ENCODE measurements at places on chromosomes 4 and X. TPM values are rescaled to one million over a fixed set of nuclear protein-coding genes. Genes with fewer than 3 reads are reported as not detected.

The MBNL3 gene
- 24.3 TPM for total RNA-seq

The UGT2B15 gene
- total RNA-seq = not detected

The SLITRK4 gene
- 0.74 TPM for total RNA-seq

The SCML1 gene
- 12.3 TPM for total RNA-seq

The TBC1D8B gene
- 7.4 TPM for total RNA-seq

The ABLIM2 gene
- 5.2 TPM for total RNA-seq

The ABCD1 gene
- 14.5 TPM for total RNA-seq

The RNF212 gene
- 6.8 TPM for total RNA-seq

The VCX2 gene
- not detected for total RNA-seq

The LINC00632 gene
- 173 TPM for total RNA-seq

The NPY5R gene
- not detected for total RNA-seq

The NCAPG gene
- 2.2 TPM for total RNA-seq

The GPC4 gene
- 41.9 TPM for total RNA-seq

The CA5B gene
- 12.6 TPM for total RNA-seq

The UGT2B10 gene
- not detected for total RNA-seq

The HSPA4L gene
- total RNA-seq = 3.0 TPM

DNA sequence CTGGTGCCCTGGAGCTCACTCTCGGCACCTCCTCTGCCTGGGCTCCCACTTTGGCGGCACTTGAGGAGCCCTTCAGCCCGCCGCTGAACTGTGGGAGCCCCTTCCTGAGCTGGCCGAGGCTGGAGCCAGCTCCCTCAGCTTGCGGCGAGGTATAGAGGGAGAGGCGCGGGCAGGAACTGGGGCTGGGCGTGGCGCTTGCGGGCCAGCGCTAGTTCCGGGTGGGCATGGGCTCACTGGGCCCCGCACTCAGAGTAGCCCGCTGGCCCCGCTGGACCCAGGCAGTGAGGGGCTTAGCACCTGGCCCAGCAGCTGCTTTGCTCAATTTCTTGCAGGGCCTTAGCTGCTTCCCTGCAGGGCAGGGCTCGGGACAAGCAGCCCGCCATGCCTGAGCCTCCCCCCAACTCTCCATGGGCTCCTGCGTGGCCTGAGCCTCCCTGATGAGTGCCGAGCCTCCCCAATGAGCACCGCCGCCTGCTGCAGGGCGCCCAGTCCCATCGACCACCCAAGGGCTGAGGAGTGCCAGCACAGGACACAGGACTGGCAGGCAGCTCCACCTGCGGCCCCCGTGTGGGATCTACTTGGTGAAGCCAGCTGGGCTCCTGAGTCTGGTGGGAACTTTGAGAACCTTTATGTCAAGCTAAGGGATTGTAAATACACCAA lies 26.7 kb upstream of the FAM90A26 start:
- peak; percentile 49 for DNase-seq

DNA sequence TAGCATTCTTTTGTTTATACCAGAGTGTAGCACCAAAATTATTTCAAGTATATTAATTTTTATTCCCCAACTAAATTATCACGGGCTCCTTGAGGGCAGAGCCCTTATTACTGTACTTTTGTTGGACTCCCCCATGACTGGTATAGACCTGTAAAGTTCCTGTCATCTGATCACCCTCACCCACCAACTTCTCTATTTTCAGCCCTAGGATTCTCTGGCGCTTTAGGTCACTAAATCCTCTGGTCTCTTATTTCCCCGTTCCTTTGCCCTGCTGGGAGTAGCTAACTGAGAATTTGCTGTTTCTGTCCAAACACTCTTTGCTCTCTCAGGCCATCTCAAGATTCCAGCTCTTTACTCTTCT lies 3.2 kb upstream of the XKRX start:
- no peak for DNase-seq

GRCh38 chr4:184514121-184514988 lies 40.0 kb upstream of the IRF2 start:
- peak; percentile 73 for DNase-seq

GRCh38 chr4:68299492-68300457 lies 50.1 kb downstream of the YTHDC1 start:
- DNase-seq = no peak

DNA sequence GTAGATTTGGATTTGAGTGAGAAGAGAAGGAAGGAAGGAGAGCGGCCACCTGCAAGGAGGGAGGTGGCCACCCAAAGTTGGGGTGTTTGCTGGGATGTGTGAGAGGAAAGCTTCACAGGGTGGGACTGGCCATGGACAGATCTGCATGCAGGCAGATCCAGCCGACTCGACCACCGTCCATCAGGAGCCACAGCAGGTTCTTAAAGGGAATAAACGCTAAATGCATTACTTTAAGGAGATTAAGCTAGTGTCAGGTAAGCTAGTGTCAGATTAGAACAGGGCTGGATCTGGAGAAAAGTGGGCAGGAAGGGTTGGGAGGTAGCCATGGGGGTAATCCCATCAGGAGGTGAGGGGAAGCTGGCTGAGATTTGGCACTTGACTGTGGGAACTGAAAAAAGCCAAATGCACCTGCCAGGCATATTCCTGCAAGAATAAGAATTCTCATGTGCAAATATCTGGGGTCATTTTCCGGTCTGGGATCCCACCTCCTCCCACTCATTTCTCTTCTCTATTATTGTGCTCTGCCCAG lies 79.6 kb downstream of the MGST2 start:
- DNase-seq = no peak

- DNase-seq = no peak
Observed at GRCh38 chr4:48766131-48766792, 13.8 kb downstream of the FRYL start.

- peak; percentile 35 for DNase-seq
Observed at GRCh38 chr4:2832309-2832980, 11.2 kb upstream of the ADD1 start.

GRCh38 chr4:118765399-118765798 lies 70.5 kb downstream of the SEC24D start:
- no peak for DNase-seq

DNA sequence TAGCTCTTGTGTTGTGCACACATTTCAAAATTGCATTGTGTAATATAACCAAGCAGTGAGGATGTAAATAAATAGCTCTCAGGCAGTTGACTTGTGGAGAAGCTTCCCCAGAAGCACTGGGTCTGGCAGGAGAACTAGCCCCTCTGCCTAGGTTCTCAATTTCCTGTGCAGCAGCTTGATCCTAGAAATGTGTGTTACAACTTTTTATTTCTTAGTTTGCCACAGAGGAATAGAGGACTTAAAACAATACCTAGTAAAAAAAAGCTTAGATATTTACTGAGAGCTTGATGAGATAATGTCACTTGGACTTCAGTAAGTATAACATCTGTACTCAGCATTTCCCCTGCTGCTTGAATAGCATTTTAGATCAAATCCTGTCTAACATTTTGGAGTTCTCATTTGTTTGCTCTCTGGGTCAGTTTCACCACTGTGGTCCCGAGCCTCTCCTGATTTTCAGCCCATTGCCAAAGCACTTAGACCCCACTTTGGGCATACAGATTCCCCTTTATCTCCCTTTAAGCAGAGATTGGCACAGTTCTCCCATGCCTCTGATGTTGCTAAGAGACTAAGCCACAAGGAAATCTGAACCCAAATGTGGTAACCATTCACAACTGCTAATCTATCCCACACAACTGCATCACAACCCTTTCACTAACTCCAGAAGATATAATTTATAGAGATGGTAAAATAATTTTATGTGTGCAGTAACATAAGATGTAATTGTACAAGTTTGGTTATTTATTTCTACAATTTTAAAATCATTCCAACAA lies 98.2 kb upstream of the NRK start:
- no peak for DNase-seq

DNA sequence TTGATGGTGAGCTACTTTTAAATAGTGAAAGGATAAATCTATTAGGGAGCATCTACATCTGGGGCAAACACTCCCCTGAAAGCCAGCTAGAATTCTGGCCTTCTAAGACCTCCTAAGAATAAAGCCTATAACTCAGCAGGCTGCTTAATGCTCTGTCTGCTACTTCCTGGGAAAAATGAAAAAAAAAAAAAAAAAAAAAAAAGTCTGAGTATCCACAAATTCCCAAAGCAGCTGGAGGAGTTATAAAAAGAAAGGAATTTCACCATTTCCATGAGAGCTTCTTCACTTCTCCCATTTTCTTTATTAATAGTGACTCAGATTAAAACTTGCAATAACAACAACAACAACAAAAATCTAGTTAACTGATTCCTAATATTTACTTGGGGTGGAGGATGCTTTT lies 511.2 kb downstream of the INPP4B start:
- DNase-seq = no peak

DNA sequence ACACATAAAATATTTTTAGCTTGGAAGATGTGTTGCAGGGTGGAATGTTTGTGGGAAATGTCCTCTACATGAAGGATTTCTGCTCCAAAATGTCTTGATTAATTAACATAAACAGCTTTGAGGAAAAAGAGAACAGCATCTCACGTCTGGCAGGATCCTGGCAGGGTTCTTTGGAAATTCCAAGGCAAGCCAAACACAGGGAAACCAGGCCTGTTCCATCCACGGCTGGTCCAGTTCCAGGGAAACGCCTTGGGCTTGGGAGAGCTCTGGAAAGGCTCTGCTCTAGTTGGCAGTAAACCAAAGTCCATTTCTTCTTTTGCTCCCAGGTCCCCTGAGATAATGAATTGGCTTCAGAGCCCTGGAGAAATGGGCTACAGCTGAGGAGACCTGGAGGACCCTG lies 42.4 kb upstream of the GAB1 start:
- peak; percentile 58 for DNase-seq

DNA sequence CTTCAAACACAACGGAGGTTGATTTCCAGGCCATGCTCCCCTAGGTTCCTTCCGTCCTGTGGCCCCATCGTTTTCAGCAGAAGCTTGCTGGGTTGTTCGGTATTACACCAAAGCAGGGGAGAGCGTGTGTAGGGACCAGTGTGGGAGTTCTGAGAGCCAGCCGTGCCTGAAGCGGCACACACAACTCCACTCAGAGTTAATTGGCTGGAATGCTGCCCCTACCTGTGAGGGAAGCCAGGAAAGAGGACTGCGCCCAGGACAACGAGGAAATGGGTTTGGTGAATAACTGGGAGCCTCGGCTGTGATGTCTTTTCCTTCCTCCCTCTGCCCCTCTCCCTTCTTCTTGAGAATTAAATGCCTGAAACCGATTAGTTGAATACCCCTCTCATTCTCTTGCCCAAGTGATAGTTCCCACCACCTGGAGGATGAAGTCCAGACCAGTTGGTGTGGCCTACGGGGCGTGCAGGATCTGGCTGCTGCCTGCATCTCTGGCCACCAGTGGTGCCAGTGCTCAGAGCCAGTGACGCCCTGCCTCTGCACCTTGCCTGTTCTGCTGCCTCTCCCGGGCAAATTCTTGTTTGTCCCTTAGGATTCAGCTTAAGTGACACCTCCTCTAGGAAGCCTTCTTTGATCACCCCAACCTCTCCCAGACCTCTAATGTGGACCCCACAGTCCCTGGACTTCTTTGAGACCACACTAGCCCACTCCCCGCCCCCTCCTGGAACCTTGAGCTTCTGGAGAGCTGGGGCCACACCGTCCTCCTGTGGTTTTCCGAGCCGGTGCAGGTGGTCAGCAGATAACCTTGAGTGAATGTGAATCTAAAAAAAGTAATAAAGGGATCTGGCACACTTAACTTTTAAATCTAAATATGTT lies 33.6 kb downstream of the TBC1D14 start:
- DNase-seq = no peak

- DNase-seq = no peak
Observed at GRCh38 chrX:98432413-98432812, 1548.7 kb downstream of the RPA4 start.

DNA sequence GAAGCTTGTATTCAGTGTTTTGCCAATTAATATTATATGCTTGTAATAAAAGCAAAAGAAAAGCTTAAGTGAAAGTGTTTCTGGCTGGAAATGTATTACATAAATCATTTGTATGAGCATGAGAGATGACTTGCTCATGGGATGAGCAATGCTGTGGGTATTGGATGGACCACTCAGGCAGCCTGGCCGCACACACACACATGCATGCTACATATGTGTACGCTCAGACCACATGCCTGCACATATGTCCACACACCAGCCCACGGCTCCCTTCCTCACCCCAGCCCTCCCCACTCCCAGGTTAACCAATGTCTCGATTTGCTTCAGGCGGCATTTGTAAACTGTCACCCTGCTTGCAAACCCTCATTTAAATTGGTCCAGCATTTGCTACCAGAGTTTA lies 55.9 kb downstream of the CPLX1 start:
- DNase-seq = peak; percentile 23

DNA sequence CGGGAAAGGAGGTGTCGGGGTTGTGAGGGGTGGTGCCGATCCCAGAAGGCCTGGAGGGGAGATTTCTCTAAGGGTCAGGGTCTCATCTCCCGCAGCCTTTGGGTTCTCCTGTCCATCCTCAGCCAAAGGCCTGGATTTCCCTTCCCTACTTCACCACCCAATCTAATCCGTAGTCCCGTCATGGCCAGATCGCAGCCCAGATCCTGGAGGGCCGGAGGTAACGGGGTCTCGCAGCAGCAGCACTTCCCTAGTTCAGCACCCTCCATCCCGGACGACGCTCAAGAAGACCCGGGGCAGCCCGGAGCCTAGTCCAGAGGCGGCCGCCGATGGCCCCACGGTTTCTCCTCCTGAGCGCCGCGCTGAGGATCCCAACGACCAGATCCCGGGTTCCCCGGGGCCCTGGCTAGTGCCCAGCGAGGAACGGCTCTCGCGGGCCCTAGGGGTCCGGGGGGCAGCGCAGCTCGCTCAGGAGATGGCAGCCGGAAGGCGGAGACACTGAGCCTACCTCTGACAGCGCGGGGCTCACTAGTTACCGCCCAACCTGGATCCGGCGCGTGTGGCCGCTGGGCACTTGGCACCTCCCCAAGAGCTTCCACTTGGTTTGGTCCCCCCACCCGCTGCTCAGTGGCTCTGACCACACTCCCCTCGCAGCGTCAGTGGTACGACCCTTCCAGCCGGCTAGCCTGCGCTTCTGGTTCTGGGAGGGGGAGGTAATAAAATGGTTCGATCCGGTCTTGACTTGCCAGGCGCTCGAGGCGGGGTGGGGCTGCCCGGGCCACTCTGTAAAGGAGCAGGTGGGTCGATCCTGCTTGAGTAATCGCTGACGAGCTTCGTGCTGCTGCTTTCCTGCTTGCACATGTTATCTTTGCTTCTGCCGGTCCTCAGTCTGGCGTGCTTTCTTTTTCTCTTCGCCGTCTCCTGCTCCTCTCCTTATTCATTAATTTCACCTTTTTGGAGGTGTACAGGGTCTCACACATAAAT lies 3.6 kb downstream of the MAGIX start:
- DNase-seq = peak; percentile 86

GRCh38 chrX:153925387-153925738 lies 701 bp downstream of the ARHGAP4 start:
- DNase-seq = no peak

- DNase-seq = no peak
Observed at GRCh38 chr4:165199722-165200121, 7.6 kb upstream of the KLHL2 start.

- DNase-seq = no peak
Observed at GRCh38 chr4:188025476-188025875, 29.9 kb downstream of the ZFP42 start.
